ENCODE measurements at places on chromosomes 16 and 17.

GRCh38 chr16:20880867-20881502 lies 19.2 kb downstream of the DCUN1D3 start:
- ATAC-seq, result no peak

GRCh38 chr16:50878966-50879615 lies 137.2 kb downstream of the CYLD start:
- ATAC-seq, result no peak

DNA sequence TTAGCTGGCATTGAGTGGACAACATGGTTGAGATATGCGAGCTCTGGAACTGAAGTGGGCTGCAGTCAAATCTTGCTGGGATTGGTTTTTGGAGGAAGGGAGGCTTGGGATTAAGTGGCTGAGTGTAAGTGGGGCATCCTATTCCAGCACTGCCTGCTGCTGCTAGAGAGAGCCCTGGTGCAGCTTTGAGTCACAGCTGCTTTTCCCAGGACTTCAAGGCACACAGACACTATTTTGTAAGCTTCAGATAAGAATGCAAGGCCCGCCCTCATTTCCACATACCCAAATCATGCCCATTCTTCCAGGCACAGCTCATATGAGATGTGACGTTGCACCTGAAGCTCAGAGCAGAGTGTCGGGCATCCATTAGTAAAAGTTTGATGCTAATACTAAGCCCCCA lies 10.2 kb upstream of the MAF start:
- no peak for ATAC-seq

- no peak for ATAC-seq
Measured at GRCh38 chr16:72424757-72425156, 252.8 kb upstream of the PMFBP1 start.

DNA sequence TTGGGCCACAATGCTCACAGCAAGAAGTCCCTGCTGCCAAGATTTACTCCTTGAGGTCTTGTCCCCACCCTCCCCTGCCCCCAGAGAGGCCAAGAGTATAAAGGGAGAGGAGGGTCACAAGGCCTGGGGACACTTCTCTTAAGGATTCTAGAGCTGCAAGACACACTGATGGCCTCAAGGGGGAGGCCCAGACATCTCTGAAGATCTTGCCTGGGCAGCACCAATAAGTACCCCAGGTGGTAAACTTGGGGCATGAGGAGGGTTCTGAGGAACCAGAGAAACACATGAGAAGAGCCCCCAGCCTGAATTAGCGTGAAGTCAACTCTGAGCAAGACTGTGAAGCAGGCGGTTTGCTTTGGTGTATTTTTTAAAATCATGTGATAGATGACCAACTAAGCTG lies 26.8 kb upstream of the MTMR4 start:
- no peak for ATAC-seq

DNA sequence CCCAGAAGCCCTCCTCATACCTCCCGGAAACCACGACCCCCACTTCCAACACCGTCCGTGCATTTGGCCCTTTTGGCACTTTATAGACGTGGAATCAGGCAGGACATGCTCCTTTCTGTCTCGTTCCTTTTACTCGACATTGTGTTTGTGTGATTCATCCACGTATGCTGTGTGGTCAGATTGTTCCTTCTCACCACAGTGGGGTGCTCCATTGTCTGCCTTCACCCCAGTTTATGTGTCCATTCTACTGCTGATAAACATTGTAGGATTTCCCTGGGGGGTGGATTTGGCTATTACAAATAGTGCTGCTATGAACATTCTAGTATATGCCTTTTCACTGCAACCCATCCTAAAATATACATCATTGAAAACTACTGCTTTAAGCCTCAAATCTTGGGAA lies 28.9 kb upstream of the RPH3AL start:
- no peak for ATAC-seq

GRCh38 chr17:68784431-68784830 lies 170.8 kb downstream of the ABCA8 start:
- no peak for ATAC-seq

DNA sequence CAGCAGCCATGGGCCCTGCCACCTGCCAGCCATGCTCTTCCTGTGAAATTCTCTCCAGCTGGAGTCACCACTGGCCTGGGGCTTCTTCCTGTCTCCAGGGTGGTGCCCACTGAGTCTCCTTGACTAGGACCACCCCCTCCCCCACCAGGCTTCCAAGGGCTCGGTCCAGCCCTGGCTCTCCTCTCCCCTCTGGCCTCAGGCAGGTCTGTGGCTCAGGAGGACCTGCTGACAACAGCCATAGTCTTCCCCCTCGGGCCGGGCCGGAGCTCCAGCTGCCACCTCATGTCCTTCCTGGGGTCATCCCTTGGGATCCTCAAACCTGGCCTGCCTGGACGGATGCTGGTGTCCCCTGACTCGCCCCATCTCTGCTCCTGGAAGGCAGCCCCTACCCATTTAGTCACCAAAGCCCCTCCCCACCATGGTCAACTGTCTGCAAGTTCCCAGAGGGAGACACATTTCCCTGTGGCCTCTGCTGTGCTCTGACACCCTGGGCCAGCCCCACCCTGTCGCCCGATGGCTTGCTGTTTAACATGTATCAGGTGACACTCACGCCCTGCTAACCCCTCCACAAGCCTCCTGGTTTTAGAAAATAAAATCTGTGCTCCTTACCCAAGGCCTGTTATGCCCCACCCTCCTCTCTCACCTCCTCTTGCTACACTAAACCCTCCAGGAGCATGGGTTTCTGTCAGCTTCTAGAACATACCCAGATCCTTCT lies 186.2 kb downstream of the RBFOX3 start:
- no peak for ATAC-seq

- no peak for ATAC-seq
Measured at GRCh38 chr16:85663891-85664321, 24.8 kb downstream of the GINS2 start.

DNA sequence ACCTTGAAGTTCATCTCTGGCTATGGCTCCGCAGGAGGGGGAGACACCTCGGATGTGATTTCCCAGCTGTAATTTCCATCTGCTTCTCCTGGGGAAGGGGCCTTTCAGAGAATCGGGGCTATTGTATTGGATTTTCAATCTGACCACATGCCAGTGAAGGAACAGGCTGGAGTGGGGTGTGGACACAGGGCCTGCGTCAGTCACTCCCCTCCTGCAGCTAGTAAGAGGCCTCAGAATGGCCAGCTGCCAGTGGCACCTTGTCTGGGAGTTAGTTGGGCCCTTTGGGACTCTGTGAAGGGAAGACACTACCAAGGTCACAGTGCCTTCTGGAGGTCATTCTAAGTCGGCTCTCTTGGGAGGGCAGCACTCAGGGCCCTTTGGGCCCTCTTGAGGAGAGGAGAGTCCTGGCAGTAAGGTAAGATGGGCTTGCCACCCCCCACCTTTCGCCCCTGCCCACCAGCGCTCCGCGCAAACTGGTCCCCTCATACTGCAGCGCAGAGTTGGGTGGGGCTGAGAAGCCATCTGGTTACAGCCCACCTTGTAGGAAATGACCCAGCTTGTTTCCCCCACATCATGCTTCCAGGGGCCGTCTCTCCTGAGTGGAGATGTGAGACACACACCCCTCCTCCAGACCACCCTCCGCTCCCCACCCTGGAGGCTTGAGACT lies 5.4 kb downstream of the NXPH3 start:
- no peak for ATAC-seq

- peak; percentile 40 for ATAC-seq
Measured at GRCh38 chr16:4775005-4775404, 8.0 kb upstream of the ZNF500 start.

- no peak for ATAC-seq
Measured at GRCh38 chr16:595942-596735, 6.3 kb downstream of the RAB40C start.

DNA sequence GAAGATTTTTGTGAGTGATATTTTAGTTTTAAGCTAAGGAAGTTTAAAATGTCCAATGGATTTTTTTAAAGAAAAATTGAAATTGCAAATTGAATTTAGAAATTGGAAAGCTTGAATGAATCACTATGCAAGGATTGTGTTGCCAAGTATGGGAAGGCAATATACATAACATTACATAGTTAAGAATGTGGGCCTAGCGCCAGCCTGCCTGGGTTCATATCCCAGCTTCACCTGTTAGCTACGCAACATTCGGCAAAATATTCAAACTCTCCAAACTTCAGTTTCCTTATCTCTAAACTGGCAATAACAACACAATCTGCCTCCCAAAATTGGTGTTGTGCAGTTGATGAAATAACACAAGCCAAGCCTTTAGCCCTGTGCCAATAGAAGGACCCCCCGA lies 50.4 kb upstream of the DNAH9 start:
- ATAC-seq, result no peak

All from stimulated activated memory B cell treated with anti-CD40 and anti-IgM and Interleukin-4, amounts not matched to agents 10 μg/mL and 1 μg/mL and 100 μg/mL, for 72 hours (primary cell).